Stimulated activated CD8-positive, alpha-beta memory T cell treated with anti-CD3 and anti-CD28 coated beads, Interleukin-4, amount 100 ng/mL, for 48 hours (primary cell): ENCODE measurements at places on chromosomes 1 and 21.
A peak's percentile ranks its signal among the peaks of the same experiment; 100 is the strongest.

DNA sequence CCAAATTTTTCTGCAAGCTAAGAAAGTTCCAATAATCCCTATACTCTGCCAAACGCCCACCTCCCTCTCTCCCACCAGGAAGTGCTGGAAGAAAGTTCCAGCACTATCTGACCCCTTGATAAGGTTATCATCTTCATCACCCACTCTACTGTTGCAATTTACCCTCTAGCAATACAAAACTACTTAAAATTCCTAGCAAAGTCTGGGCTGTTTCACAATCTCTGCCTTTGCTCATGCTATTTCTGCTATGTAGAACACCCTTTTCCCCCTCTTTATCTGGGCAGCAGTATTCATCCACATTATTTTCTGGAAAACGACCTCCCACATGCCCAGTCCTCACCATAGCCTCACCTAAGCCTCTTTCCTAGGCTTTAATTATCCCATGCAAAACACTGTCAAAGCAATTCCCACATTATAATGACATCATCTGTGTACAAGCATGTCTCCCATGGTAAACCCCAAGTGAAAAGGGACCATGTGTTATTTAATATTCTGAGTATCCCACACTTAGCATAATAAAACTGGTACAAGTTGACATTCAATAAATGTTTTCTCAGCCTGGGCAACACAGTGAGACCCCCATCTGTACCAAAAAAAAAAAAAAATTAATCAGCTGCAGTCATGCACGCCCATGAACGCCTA is 12.0 kb downstream of the F11R start:
- DNase-seq = no peak

DNA sequence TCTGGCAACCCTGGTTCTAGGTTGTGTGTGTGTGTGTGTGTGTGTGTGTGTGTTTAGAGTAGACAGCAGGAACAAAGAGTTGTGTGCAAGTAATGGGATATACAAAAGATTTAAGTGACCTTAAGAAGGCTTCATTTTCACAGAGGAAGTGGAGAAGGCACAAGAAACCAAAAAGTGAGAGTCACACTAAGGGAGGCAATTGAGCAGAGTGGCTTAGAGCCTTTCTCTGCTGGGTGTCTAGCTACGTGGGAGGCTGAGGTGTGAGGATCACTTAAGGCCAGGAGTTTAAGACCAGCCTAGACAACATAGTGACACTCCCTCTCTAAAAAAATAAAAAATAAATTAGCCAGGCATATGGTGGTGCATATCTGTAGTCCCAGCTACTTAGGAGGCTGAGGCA is 44.4 kb upstream of the HAO2 start:
- no peak for DNase-seq

DNA sequence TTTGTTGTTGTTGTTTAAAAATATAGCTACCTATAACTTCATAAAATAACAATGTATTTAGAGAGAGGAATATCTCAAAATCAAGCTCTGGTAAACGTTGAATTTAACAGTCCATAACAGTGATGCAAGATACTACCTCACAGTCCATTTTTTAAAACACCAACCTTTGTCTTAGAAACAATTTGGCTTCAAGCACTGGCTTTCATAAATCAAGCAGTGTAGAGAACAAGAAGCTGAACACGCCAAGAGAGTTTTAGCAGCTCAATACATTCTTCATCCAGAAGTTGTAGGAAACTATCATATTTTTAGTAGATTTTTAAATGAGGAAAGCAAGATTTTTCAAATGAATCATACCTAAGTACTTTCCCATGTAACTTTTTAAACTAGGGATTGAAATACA is 334.3 kb upstream of the ADAMTS5 start:
- DNase-seq = no peak

- no peak for DNase-seq
Measured at GRCh38 chr1:230772457-230773395, 25.5 kb downstream of the CAPN9 start.

- peak; percentile 81 for DNase-seq
Measured at GRCh38 chr1:43934101-43934985, 742 bp downstream of the ARTN start.

DNA sequence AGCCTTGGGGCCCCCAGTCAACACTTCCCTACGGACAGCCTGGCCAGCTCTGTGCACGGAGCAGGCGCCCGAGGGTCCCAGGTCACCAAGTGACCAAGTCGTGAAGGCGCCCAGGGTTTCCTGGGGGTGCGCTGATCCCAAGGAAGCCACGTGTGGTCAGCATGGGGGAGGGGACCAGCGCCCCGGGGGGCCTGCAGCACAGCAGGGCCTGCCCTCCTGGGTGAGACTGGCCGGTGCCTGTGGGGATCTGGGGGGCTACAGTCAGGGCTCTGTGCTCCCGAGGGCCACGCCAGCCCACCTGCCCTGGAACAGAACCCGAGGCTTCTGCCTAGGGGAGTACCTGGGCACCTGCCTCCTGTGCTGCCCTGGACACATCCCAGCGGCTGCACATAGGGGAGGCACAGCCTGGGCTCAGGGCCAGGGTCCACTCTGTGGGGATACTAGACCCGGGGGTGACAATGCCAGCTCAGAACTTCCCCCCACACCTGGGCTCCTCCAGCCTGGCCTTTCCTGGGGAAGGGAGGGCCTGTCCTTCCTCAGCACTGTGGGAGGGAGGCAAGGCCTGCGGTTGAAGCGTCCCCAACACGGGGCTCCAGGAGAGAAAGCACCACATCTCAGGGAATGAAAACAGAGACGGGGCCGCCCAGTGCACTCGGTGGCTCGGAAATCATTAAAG is 6.2 kb upstream of the POFUT2 start:
- DNase-seq = no peak

GRCh38 chr1:39378377-39378776 is 113.1 kb upstream of the BMP8A start:
- no peak for DNase-seq

GRCh38 chr1:215001419-215002021 is 81.0 kb upstream of the KCNK2 start:
- DNase-seq = no peak

DNA sequence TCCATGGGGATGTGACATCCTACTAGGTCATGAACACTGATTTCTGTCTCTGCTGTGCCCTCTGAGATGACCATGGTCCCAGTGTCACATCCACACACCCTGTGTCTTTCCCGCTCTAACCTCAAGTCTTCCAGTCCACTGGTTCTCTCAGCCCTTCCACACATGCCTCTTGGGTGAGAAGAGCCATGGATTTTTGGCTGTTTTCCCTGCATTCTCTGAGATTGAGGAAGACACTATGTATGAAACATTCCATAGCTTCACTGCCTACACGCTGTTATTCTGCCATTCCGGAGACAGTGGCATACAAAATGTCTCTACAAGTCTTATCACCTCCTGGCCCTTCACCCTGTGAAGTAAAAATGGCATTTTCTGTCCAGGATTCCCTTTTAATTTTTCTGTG is 247.3 kb downstream of the BACH1 start:
- no peak for DNase-seq

DNA sequence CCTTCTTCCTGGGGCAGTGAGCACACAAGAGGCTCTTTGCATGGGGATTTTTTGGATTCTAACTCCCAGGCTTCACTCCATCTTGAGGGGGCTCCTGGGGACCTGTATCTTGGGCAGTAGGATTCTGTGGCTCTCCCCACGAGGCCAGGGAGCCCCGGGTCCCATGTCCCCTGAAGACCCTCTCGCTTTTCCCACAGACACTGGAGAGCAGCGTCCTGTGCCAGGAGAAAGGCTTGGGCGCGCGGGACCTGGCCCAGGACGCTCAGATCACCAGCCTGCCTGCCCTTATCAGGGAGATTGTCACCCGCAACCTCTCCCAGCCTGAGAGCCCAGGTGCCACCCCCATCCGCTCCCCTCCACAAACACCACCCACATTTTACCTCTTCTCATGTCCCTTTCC is 735 bp downstream of the CROCC start:
- DNase-seq = no peak

- DNase-seq = no peak
Measured at GRCh38 chr1:93694819-93695218, 13.2 kb upstream of the BCAR3 start.

- no peak for DNase-seq
Measured at GRCh38 chr1:13842497-13842896, 142.5 kb downstream of the PRDM2 start.

DNA sequence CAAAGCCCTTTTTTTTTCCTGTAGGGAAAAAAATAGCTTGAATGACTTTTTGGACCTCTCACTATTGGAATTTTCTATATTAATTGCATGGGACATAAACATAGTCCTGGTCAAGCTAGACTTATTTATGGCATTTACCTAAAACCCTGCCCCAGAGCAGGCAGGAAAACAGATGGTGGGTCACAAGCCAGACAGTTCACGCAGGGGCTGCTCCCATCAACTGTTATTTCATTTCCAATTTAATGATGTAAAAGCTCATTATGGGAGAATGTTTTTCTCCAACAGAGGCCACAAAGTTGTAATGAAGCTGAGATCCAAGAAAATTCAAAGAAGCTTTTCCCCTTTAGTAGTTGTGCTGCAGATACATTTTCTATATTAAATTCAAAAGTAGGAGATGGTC is 99.2 kb downstream of the SGIP1 start:
- DNase-seq = no peak

DNA sequence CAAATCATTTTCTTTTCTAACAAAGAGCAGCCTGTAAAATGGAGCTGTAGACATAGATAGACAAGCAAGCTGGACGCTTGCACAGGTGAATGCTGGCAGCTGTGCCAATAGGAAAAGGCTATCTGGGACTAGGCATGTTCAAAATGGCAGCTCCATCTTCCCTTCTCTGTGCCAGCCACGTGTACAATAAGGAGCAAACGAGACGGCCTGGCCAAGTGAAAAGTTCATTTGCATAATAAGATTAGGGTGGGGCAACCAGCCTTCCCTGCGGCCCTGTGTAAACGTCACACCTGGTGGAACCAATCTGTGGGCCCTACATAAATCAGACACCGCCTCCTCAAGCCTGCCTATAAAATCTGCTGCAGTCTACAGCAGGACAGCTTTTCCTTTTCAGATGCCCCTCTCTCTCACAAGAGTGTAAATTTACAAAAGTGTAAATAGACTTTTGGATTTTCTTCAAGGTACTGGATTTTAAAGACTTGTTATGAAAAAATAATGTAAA is 16.6 kb upstream of the EDEM3 start:
- no peak for DNase-seq

- peak; percentile 8 for DNase-seq
Measured at GRCh38 chr1:41649396-41650027, 165.0 kb upstream of the EDN2 start.

DNA sequence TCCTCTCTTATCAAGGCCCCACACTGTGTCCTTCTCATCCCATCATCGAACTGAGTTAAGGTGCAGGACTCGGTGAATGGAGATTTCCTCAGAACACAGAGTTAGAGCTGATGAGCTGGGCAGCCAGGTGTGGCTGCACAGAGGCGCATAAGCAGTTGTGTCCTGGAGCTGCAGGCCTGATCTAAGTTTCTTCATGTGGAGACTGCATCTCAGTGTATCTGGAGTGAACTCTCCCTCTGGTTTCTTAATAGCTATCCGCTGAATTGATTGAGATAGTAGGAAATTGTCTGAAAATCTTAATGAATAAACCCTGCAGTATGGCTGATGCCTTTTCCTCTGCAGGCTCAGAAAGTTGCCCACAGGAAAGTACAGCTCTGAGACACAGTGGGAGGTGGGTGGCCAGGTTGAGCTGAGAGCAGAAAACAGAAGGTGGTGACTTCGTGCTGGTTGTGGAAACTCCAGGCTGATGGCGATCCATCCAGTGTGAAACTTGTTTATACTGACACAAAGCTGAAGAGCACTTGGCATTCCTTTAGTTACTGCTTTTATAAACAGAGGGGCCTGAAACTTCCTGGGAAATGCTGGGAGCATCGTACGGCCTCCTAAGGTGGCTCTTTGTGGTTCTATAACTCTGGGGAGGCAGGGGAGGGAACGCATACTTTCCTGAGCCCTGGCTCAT is 67.4 kb upstream of the F3 start:
- no peak for DNase-seq

- DNase-seq = no peak
Measured at GRCh38 chr1:233140974-233141373, 154.6 kb downstream of the PCNX2 start.

GRCh38 chr1:20184997-20185833 is 681 bp upstream of the UBXN10 start:
- peak; percentile 78 for DNase-seq

- DNase-seq = no peak
Measured at GRCh38 chr1:217079584-217079983, 356.4 kb upstream of the ESRRG start.

GRCh38 chr21:31161157-31161556 is 122.9 kb upstream of the KRTAP19-8 start:
- no peak for DNase-seq

- DNase-seq = no peak
Measured at GRCh38 chr21:26077521-26077920, 93.0 kb downstream of the APP start.

DNA sequence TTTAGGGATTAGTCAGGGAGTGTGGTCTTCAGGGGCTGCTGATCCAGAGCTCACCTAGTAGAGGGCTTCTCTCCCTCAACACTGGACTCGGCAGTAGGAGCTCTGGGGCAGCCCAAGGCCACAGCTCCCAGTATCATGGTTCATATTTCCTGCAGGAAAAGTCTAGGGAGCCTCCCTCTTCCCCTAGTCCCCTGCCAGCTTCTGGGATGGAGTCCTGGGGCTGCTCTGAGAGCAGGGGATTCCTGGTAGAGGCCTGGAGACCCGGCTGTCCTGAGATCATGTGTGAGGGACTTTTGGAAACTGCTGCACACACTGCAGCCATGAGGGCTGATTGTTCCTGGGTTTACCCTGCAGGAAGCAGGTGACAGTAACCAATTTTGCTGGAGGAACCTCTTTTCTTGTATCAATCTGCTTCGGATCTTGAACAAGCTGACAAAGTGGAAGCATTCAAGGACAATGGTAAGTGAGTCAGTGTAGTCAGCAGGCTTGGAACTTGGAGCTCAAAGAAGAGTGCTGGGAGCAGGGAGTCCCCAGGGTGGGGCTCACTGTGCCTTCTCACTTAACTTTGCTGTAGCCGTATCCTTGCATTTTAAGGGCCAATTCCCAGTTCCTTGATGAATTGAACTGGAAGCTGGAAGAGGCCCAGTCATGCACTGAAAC is 16.3 kb downstream of the STRIP1 start:
- no peak for DNase-seq

- DNase-seq = no peak
Measured at GRCh38 chr1:11114966-11115365, 15.3 kb upstream of the EXOSC10 start.

DNA sequence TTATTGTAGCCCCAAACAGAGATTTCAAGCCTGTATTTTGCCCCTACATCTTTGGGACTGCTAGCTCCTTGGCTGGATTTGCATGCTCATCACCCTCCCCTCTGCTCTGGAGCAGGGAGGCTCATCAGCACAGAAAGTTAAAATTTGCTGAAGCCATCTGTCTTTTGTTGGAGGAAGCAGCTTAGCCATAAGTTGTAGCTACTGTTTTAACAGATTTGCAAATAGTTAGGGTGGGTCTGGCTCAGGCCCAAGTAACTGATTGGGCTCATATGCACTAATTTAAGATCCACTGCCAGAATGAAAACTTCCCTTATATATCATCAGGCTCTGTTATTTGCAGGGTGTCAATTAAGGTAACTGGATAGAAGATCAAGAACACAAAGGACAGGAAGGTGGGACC is 307.0 kb downstream of the ZP4 start:
- DNase-seq = no peak
